ENCODE measurements at places on chromosomes 12 and 14. TPM values are rescaled to one million over a fixed set of nuclear protein-coding genes. Genes with fewer than 3 reads are reported as not detected.
A peak's percentile ranks its signal among the peaks of the same experiment; 100 is the strongest.

AMIGO2 gene
- 5.6 TPM for total RNA-seq

DBX2 gene
- total RNA-seq = not detected

IL26 gene
- total RNA-seq = 19.1 TPM

POTEG gene
- total RNA-seq = not detected

BBS10 gene
- total RNA-seq = 4.6 TPM

TMPRSS12 gene
- total RNA-seq = not detected

SERPINA10 gene
- total RNA-seq = not detected

PROX2 gene
- total RNA-seq = 1.5 TPM

CLEC14A gene
- total RNA-seq = not detected

DNA sequence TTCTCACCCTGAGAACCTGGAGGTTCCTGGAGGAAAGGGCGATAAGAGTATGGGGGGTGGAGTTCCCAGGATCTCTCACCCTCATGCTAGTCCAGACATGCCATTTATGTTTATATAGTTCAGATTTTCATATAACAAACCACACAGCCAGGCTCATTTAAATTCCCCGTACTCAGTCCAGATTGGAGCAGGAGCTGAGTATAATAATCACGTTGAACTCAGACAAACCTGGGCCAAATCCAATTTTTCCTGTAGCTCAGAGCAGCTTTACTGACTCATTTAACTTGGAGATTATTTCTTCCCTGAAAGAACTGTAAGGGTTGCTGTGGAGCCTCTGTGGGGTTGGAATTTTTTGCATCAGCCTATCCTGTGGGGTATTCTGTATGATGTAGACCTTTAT, 660.8 kb downstream of the TMEM121 start:
- H3K4me1 ChIP-seq = peaks cover 42% of the 10 kb centered on the region
- H3K27me3 ChIP-seq = peaks cover 53% of the 10 kb centered on the region
- H3K36me3 ChIP-seq = no peaks in the 10 kb centered on the region
- no peak for DNase-seq
- no peak overlapping the region for H3K4me3 ChIP-seq
- H3K27ac ChIP-seq = no peak overlapping the region

DNA sequence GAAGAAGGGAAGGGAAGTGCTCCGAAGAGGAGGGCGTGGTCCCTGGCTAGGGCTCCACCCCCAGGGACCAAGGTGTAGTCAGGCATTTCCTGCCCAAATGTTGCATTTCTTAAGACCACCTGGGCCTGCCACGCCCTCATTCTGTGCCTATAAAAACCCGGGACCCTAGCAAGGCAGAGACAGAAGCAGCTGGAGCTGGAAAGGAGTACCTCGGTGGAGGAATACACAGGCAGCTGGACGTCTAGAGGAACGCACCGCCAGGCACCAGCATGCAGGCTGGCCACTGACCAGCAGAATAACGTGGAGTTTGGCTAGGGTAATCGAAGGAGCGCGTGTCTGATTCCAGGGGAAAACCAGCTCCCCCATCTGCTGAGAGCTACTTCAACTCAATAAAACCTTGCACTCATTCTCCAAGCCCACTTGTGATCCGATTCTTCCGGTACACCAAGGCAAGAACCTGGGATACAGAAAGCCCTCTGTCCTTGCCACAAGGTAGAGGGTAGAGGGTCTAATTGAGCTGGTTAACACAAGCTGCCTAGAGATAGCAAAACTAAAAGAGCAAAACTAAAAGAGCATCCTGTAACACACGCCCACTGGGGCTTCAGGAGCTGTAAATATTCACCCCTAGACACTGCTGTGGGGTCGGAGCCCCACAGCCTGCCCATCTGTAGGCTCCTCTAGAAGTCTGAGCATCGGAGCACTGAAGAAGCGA, 21.0 kb downstream of the CFL2 start:
- H3K36me3 ChIP-seq = no peaks in the 10 kb centered on the region
- no peak overlapping the region for H3K27ac ChIP-seq
- H3K4me1 ChIP-seq = peaks cover 9% of the 10 kb centered on the region
- no peak overlapping the region for H3K4me3 ChIP-seq

GRCh38 chr12:61654698-61655097, 605.5 kb upstream of the USP15 start:
- H3K27me3 ChIP-seq = no peaks in the 10 kb centered on the region
- no peaks in the 10 kb centered on the region for H3K4me1 ChIP-seq
- no peak overlapping the region for H3K27ac ChIP-seq
- no peak for DNase-seq
- H3K4me3 ChIP-seq = no peak overlapping the region
- H3K36me3 ChIP-seq = no peaks in the 10 kb centered on the region

GRCh38 chr14:105430042-105430441, 10.4 kb downstream of the MTA1 start:
- no peak for DNase-seq
- no peak overlapping the region for H3K4me3 ChIP-seq
- H3K27me3 ChIP-seq = no peaks in the 10 kb centered on the region
- no peaks in the 10 kb centered on the region for H3K36me3 ChIP-seq
- H3K27ac ChIP-seq = no peak overlapping the region

- no peak for DNase-seq
- no peak overlapping the region for H3K4me3 ChIP-seq
- H3K27ac ChIP-seq = no peak overlapping the region
- no peaks in the 10 kb centered on the region for H3K27me3 ChIP-seq
- H3K4me1 ChIP-seq = no peaks in the 10 kb centered on the region
Observed at GRCh38 chr14:45181806-45182205, 46.1 kb downstream of the FANCM start.

DNA sequence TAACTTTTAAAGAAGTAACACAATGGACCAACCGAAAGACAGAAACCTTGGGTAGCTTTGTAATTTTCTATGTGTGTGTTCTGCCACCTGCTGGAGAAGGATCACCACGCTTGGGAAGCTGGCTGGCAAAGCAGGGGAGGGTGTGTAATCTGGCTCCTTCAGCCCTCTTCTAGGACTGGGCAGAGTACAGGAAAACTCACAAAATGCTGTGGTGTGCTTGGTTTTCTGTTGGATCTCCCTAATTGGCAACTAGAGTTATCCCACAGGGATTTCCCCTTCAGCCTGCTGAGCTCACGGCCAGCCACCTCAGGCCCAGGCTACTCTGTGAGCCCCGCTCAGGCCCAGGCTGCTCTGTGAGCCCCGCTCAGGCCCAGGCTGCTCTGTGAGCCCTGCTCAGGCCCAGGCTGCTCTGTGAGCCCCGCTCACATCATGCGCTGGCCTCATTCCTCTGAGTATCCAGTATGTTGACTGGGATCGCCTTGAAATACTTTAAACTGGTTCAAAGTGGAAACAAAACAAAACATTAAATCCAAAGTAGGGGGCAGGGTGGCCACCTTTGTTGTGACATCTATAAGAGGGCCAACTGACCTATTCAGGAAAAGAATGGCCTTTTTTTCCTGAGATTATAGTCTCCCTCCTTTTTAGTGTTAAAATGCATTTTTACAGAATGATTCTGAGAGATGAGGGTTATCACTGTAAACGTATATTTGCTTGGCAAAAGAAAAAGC, 52.0 kb upstream of the RNU6-8 start:
- no peaks in the 10 kb centered on the region for H3K36me3 ChIP-seq
- peaks cover 10% of the 10 kb centered on the region for H3K4me1 ChIP-seq
- no peak overlapping the region for H3K4me3 ChIP-seq
- H3K27me3 ChIP-seq = no peaks in the 10 kb centered on the region
- no peak overlapping the region for H3K27ac ChIP-seq

- no peaks in the 10 kb centered on the region for H3K27me3 ChIP-seq
- no peaks in the 10 kb centered on the region for H3K36me3 ChIP-seq
- no peak for DNase-seq
- H3K4me3 ChIP-seq = no peak overlapping the region
Observed at GRCh38 chr12:122099856-122100255, 21.3 kb downstream of the MLXIP start.

- H3K27ac ChIP-seq = no peak overlapping the region
- no peak for DNase-seq
- H3K36me3 ChIP-seq = no peaks in the 10 kb centered on the region
- no peaks in the 10 kb centered on the region for H3K4me1 ChIP-seq
Observed at GRCh38 chr12:21276826-21277225, 57.9 kb downstream of the SLCO1A2 start.

DNA sequence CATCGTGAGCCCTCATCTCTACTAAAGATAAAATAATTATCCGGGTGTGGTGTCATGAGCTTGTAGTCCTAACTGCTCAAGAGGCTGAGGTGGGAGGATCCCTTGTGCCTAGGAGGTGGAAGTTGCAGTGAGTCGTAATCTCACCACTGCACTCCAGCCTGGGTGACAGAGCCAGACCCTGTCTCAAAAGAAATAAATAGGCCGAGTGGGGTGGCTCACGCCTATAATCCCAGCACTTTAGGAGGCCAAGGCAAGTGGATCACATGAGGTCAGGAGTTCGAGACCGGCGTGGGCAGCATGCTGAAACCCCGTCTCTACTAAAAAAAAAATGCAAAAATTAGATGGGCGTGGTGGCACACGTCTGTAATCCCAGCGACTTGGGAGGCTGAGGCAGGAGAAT, 70.9 kb downstream of the RESF1 start:
- H3K36me3 ChIP-seq = no peaks in the 10 kb centered on the region
- no peak overlapping the region for H3K4me3 ChIP-seq
- peaks cover 3% of the 10 kb centered on the region for H3K27me3 ChIP-seq

GRCh38 chr12:57479376-57480115, at the start of gene ARHGAP9:
Gene ARHGAP9 (minus strand): TSS chr12:57479866. CDS start chr12:57479406, 460 bp downstream.
- peaks cover 62% of the 10 kb centered on the region for H3K4me1 ChIP-seq
- no peaks in the 10 kb centered on the region for H3K27me3 ChIP-seq
- H3K4me3 ChIP-seq = peak within 1 kb of the TSS; percentile 89
- H3K27ac ChIP-seq = peak within 1 kb of the TSS; percentile 100

DNA sequence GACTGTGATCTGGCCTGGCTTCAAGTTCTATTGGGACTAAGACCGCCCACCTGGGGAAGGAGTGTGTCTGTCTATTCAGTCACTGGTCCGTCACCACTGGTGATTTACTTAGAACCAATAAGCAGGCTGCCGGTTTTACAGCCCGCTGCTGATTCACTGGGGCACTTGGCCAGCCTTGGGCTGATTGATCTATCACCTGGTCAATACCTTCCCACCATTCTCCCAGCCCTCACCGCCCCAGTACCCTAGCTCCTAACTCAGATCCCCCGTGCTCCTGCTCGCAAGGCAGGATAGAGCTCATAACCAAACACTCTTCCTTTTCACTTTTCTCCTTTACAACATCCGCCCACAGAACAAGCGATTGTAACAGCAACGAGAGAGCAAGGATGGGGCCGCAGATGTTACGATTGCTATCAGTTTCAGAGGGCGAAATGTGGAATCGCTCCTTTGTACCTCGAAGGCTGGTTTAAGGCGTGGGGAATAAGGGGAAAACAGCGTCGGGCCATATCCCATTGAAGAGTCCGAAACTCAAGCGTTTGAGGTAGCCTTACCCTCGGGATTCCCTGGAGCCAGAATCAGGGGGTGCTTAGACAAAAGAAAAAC, 672 bp downstream of the RDH11 start:
- H3K4me3 ChIP-seq = peak overlapping the region; percentile 97
- H3K4me1 ChIP-seq = peaks cover 16% of the 10 kb centered on the region
- no peaks in the 10 kb centered on the region for H3K27me3 ChIP-seq
- DNase-seq = peak; percentile 83

GRCh38 chr12:51942056-51942455, 9.4 kb upstream of the ACVR1B start:
- no peaks in the 10 kb centered on the region for H3K4me1 ChIP-seq
- H3K27me3 ChIP-seq = peaks cover 7% of the 10 kb centered on the region
- peak overlapping the region; percentile 13 for H3K27ac ChIP-seq
- peaks cover 14% of the 10 kb centered on the region for H3K36me3 ChIP-seq
- H3K4me3 ChIP-seq = no peak overlapping the region

- H3K27ac ChIP-seq = no peak overlapping the region
- H3K36me3 ChIP-seq = no peaks in the 10 kb centered on the region
- DNase-seq = no peak
- no peaks in the 10 kb centered on the region for H3K4me1 ChIP-seq
- peaks cover 22% of the 10 kb centered on the region for H3K27me3 ChIP-seq
Observed at GRCh38 chr12:98002887-98003493, 512.4 kb upstream of the TMPO start.

- no peaks in the 10 kb centered on the region for H3K36me3 ChIP-seq
- H3K4me3 ChIP-seq = no peak overlapping the region
- H3K27me3 ChIP-seq = peaks cover 23% of the 10 kb centered on the region
Observed at GRCh38 chr14:106129274-106129673, 602.9 kb downstream of the TMEM121 start.

- H3K4me1 ChIP-seq = peaks cover 5% of the 10 kb centered on the region
- DNase-seq = no peak
- peaks cover 25% of the 10 kb centered on the region for H3K27me3 ChIP-seq
- no peak overlapping the region for H3K4me3 ChIP-seq
Observed at GRCh38 chr14:95323361-95323760, 3.7 kb upstream of the CLMN start.

- H3K4me1 ChIP-seq = no peaks in the 10 kb centered on the region
- H3K4me3 ChIP-seq = no peak overlapping the region
- no peak overlapping the region for H3K27ac ChIP-seq
Observed at GRCh38 chr14:46300765-46301164, 350.8 kb downstream of the RPL10L start.

DNA sequence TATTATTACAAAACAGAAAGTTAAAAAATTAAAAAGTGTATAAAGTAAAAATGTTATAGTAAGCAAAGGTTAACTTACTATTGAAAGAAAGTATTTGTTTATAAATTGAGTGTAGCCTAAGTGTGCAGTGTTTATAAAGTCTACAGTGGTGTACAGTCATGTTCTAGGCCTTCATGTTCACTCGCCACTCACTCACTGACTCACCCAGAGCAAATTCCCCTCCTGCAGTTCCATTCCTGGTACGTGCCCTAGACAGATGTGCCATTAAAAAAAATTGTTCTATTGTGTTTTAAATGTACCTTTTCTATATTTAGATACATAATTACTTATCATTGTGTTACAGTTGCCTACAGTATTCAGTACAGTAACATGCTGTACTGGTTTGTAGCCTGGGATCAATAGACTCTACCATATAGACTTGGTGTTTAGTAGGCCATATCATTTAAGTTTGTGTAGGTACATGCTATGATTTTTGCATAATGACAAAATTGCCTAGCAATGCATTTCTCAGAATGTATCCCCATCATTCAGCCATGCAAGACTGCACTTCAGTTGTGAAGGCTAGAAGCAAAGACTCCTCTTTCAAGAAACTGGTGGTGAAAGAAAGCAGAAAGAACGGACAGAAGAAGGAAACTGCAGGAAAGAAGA, 100.6 kb downstream of the DACT1 start:
- no peak overlapping the region for H3K27ac ChIP-seq
- DNase-seq = no peak
- H3K36me3 ChIP-seq = no peaks in the 10 kb centered on the region
- H3K4me1 ChIP-seq = no peaks in the 10 kb centered on the region
- H3K27me3 ChIP-seq = peaks cover 13% of the 10 kb centered on the region
- H3K4me3 ChIP-seq = no peak overlapping the region

- H3K27me3 ChIP-seq = no peaks in the 10 kb centered on the region
- no peak overlapping the region for H3K4me3 ChIP-seq
- H3K27ac ChIP-seq = no peak overlapping the region
- H3K4me1 ChIP-seq = no peaks in the 10 kb centered on the region
- no peaks in the 10 kb centered on the region for H3K36me3 ChIP-seq
Observed at GRCh38 chr12:39792938-39793337, 173.3 kb upstream of the ABCD2 start.

- peaks cover 22% of the 10 kb centered on the region for H3K27me3 ChIP-seq
- no peaks in the 10 kb centered on the region for H3K36me3 ChIP-seq
- H3K27ac ChIP-seq = no peak overlapping the region
- no peak for DNase-seq
- H3K4me3 ChIP-seq = no peak overlapping the region
Observed at GRCh38 chr14:96119947-96120346, 80.8 kb downstream of the C14orf132 start.

Data from natural killer cell treated with Interleukin-12 subunit alpha and Interleukin-12 subunit beta and Interleukin-15 and Interleukin-18, amount 100 ng/mL, for 72 hours (primary cell).